Stimulated activated CD8-positive, alpha-beta memory T cell treated with anti-CD3 and anti-CD28 coated beads, Interleukin-2, amount 100 ng/mL, for 48 hours (primary cell): ENCODE measurements at places on chromosomes 5 and 9.

GRCh38 chr5:130324953-130325671, 420.8 kb downstream of the CHSY3 start:
- DNase-seq = no peak

GRCh38 chr5:78430866-78431265, 70.4 kb downstream of the SCAMP1 start:
- no peak for DNase-seq

DNA sequence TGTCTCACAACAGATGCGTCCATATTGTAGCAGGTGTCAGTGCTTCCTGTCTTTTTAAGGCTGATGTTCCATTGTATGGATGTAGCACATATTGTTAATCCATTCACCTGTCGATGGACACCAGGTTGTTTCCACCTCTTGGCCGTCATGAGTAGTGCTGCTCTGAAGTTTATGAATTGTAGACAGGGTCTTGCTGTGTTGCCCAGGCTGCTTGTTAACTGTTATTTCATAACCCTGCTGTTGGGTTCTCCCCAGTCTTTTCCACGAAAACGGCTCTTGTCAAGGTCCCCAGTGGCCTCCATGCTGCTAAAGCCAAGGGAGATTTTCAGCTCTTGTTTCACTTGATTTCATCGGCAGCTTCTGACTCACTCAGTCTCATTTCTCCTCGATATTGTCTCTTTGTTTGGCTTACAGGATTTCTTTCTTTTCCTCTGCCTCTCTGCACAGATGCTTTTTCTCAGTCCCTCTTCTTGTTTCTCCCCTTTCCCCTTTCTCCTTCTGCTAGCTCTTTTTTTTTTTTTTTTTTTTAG, 12.1 kb upstream of the PSD2 start:
- no peak for DNase-seq

DNA sequence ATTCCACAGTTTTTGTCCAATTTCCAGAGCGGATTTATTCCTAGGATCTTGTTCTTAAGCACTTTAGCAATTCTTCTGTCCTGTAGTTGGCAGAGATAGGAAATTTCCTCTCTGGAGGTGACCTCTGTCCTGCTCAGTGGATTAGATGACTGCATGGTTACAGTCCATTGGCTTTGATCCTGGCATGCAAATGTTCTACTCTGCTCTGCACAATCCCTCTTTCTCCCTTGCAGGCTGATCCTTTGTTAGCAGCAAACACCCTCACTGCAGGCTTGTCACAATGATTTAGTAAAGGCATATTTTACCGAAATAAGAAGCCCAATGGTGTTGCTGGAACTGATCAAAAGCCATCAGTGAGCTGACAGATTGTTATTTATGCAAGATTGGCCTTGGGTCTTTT, 243.8 kb downstream of the COX7C start:
- no peak for DNase-seq

GRCh38 chr9:114206221-114206789, 51.0 kb downstream of the COL27A1 start:
- no peak for DNase-seq

GRCh38 chr5:57749396-57749795, 266.8 kb upstream of the ACTBL2 start:
- no peak for DNase-seq

DNA sequence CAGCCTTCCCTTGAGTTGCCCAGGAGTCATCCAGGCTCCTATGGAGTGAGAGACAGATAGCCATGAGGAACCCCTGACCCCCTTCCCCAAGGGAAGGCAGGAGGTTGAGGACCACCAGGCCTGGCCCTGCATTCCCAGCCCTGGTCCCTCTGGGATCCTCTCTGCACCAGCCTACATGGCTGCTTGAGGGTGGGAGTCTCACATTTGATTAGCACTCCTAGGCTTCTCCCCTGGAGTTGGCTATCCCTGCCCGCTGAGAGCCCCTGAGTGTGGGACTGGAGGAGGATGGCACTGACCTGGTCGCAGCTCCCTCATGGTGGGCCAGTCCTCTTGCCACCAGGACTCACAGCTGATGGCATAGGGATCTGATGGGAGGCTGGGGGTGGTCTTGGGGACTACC, 46.7 kb downstream of the SAR1B start:
- no peak for DNase-seq

GRCh38 chr9:269081-269711, 54.5 kb downstream of the DOCK8 start:
- DNase-seq = no peak

- DNase-seq = no peak
These were observed 119.2 kb downstream of the MSX2 start for GRCh38 chr5:174843263-174844250.

- no peak for DNase-seq
These were observed 29.0 kb downstream of the HK3 start for GRCh38 chr5:176870110-176870591.

DNA sequence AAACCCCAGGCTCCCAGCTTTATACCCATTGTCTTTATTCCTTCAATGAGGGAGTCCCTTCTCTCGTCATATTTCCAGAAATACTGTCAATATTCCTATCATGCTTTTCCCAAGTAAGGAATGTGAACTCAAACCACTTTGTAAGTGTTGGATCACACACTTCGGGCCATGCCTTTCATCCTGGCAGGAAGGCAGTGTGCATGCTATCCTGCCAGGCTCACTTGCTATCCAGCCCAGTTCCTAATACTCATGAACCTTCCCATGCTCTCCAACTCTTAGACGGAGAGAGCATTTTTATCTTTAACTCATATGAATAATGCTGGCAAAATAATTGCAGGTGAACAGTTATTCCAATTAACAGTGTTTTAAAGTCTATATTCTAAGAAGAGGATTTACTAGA, 639.9 kb upstream of the ACO1 start:
- no peak for DNase-seq

DNA sequence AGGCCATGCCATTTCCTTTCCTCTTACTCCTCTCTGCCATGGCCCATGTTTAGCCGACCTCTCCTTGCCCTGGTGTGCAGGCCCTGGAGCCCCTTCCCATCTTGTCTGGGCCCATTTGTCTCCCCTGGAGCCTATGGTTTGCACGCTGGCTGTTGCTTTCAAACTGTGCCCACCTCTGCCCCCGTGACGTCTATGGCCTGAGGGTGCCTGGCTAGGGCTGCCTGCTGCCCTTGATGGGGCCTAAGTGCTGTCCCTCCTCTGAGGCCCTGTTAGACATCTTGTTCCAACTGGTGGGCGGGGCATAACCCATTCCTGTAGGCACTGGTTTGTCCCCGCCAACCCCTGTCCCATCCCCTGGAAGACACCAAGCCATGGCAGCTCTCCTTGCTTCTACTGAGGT, 22.7 kb upstream of the ENHO start:
- no peak for DNase-seq

GRCh38 chr5:97751540-97751939, 568.5 kb upstream of the RIOK2 start:
- no peak for DNase-seq

DNA sequence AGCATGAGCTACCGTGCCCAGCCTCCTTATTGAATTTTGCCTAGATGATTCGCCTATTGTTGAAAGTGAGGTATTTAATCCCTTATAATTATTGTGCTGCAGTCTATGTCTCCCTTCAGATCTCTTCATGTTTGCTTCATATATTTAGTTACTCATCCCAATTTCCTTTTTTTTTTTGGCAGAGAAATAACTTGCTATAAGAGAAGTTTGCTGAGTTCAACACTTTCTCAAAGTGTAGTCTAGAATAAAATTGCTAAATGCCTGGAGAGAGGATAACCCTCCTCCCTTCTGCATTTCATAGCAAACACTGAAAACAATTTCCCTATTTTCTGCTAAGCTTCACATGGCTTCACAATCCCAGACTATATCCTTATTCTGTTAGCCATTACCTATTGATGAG, 136.6 kb upstream of the CD180 start:
- no peak for DNase-seq

GRCh38 chr9:3331801-3332200, 194.0 kb downstream of the RFX3 start:
- no peak for DNase-seq

GRCh38 chr5:122982376-122982775, 54.1 kb downstream of the PPIC start:
- DNase-seq = no peak

GRCh38 chr9:69380811-69381210, 55.8 kb downstream of the ENTREP1 start:
- DNase-seq = no peak

- DNase-seq = no peak
These were observed 229.4 kb downstream of the CDK5RAP2 start for GRCh38 chr9:120350596-120350995.

- DNase-seq = no peak
These were observed 53.2 kb upstream of the C5orf58 start for GRCh38 chr5:170179626-170180025.

GRCh38 chr9:91711755-91712601, 238.1 kb downstream of the ROR2 start:
- peak; percentile 54 for DNase-seq

- DNase-seq = no peak
These were observed 30.0 kb upstream of the RECK start for GRCh38 chr9:36006549-36007315.

DNA sequence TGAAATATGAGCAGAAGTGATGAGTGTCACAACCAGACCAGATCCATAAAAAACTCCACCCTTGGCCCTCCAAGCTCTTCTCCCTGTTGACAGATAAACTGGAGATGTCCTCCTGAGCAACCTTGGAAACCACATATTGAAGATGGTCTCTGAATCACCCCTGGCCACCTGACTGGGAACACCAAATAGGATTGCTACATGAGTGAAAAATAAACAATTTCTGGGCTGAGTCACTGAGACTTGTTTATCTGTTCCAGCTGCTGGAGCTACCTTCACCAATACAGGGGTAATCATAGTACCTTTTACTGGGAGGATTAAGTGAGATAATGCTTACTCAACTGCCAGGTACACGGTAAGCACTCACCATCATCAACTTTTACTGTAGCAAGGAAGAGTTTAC, 53.3 kb downstream of the PCA3 start:
- DNase-seq = no peak

- no peak for DNase-seq
These were observed 78.5 kb downstream of the DAB2IP start for GRCh38 chr9:121729769-121730562.

DNA sequence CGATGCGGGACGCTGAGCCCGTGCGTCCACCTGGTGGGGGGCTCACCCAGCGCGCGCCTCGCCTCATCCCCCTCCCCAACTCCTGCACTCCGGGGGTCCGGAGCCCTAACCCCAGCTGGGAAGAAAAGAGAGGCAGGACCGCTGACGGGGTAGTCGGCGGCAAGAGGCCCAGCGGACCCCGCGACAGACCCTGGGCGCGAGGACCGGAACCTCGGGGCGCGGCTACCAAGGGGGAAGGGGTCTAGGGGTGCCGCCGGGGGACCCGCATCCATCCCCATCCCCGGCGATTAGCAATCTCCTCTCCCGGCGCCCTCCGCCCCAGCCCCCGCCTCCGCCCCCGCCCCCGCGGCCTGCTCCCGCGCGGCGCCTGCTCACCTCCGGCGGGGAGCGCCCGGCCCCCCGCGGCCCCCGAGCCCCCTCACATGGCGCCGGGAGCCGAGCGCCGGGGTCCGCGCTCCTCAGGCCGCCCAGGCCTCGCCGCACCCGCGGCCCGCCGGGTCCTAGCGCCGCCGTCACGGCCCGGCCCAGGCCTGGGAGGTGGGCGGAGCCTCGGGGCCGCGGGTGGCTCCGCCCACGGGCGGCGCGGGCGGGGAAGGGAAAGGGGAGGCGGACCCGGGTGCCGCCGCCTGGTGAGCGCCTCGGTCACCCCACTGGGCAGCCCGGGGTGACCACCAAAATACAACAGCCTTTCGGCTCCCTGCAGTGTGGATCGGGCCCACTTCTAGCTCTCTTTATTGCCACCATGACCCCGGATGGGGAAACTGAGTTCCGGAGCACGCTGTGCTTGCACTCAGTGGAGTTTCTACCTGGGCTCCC, at the start of gene ST6GALNAC6:
ST6GALNAC6 (minus strand) TSS at position 476 of the 816 bp plus-strand sequence. CDS start 1,622 bp downstream, outside the sequence.
- peak; percentile 61 for DNase-seq

GRCh38 chr5:96725257-96725656, 63.1 kb downstream of the CAST start:
- DNase-seq = no peak

DNA sequence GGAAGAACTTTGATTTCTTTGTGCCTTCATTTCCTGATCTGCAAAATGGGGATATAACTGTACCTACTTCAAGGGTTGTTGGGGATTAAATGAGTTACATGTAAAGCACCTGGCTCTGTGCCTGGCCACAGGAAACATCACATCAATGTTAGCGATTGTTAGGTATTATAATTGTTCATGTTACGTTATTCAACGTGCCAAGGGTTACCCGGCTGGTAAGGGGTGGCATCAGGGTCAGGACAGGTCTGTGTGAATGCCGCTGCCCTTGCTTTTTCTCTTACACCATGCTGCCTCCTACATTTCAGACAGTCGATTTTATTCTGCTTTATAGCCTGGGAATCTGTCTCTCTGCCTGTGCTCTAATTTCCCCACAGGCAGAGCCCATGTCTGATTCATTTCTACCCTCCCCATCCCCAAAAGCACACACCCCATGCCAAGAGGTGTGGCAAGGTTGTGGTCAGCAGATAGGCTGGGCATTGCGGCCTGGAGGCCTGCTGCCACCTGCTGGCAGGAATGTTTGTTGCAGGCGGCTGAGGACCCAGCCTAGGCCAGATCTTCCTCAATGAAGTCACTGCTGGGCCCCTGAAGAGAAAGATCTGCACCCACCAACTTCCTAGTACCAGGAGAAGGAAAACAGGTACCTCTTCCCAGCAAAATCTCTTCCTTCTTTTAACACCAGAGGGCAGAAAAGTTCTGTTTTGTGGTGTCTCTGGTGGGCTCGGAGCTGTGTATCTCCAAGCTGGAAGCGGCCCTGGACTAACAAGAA, 5.3 kb downstream of the ANKS6 start:
- DNase-seq = peak; percentile 50

- DNase-seq = no peak
These were observed 6.0 kb downstream of the NUDT2 start for GRCh38 chr9:34335376-34335775.

DNA sequence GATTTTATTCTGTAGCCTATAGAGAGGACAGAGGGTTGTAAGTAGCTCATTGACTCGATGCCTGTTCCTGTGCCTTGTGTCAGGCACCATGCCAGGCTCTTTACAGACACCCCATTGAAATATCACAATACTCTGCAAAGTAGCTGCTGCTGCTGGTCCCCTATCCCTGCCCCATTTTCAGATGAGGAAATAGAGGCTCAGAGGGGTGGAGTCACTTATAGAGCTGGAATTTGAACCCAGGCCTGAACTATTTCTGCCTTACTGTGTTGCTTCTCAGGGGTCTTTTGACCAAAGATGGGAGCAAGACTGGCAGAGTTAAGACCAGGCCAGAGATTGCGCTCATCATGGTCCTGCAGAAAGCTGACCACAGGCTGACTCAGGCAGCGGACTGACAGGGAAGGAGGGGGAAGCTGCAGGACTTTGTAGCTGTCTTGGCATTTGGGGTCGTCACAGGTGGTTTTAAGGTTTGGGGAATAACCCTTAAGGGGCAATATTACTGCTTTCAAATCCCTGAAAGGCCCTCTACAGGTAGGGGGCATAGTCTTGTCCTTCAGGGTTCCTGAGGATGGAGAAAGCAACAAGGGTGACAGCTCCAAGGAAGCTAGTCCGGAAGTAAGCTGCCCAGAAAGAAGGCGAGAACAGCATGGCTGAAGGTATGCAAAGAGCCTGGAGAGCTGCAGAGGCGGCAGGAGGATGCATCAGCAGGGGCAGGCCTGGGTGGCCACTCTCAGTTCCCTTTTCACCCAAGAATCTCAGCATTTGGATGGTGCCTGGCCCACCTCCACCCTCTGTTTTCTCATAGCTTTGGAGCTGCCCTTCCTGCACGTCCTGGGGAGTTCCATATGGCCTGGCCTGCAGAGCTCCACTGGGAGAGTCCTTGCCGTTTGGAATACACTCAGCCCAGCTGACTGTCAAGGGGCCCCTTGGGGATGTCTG, 18.3 kb upstream of the NDST1 start:
- DNase-seq = no peak
